Pulmonary artery endothelial cell (primary cell): ENCODE measurements at places on chromosomes 16 and 17. TPM values are rescaled to one million over a fixed set of nuclear protein-coding genes. Genes with fewer than 3 reads are reported as not detected.

DNA sequence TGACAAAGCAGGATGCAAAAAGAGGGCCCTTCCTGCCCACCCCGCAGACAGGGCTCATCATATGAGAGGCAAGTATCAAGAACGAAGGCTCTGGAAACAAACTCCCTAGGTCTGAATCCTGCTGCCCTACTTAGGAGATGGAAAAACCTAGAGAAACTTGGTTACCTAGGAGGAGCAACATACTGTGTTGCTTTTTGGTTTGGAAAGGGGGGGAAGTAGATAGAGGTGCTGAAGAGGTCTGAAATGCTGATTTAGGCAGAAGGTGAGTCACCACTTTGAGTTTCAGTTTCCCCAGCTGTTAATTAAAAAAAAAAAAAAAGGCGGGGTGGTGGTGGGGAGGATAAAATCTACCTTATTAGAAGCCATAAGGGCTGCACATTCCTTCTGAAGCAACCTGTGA is 1.5 kb downstream of the N4BP1 start:
- DNase-seq: no peak

GRCh38 chr16:84735849-84736586 is 36.2 kb downstream of the USP10 start:
- DNase-seq: no peak

- no peak for DNase-seq
These were observed 122.4 kb downstream of the LAT start for GRCh38 chr16:29107299-29107698.

DNA sequence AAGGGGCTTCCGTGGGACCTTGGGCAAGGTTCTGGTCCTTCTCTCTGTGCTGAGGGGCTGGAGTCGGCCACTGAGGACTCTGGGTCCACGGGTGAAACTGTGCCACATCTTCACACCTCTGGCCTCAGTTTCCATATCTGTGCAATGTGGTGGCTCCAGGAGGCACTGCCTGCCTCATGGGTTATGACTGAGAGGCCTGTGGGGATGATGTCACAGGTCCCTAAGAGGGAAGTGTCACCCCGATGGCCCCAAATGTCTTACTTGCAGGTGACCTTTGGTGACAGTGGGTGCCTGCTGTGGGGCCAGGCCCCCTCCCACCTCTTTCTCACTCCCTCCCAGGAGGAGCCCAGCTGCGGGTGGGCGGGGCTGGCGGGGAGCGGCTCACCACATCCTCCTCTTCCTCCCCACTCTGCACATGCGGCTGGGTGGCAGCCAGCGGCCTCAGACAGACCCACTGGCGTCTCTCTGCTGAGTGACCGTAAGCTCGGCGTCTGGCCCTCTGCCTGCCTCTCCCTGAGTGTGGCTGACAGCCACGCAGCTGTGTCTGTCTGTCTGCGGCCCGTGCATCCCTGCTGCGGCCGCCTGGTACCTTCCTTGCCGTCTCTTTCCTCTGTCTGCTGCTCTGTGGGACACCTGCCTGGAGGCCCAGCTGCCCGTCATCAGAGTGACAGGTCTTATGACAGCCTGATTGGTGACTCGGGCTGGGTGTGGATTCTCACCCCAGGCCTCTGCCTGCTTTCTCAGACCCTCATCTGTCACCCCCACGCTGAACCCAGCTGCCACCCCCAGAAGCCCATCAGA is at the start of gene IL21R:
TSS of gene IL21R (plus strand) at position 407 of the 801 bp plus-strand sequence. CDS start 27,898 bp downstream, outside the sequence.
- no peak for DNase-seq

GRCh38 chr16:57824888-57825287 is 22.6 kb upstream of the KIFC3 start:
- DNase-seq: no peak

DNA sequence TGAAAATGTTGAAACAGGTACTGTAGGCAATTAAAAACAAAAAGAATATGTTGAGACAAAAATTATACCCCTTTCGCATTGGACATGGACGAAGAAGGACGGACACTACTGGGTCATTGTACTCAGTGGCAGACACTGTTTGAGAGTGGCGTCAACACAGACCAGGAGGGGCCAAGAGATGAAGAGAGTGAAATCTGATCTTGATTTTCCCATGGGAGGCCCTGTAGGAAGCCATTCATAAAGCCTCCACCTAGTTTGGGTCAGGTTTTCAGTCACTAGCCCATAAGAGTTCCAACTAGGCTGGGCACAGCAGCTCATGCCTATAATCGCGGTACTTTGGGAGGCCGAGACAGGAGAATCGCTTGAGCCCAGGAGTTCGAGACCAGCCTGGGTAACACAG is 23.6 kb upstream of the SMURF2 start:
- no peak for DNase-seq

DNA sequence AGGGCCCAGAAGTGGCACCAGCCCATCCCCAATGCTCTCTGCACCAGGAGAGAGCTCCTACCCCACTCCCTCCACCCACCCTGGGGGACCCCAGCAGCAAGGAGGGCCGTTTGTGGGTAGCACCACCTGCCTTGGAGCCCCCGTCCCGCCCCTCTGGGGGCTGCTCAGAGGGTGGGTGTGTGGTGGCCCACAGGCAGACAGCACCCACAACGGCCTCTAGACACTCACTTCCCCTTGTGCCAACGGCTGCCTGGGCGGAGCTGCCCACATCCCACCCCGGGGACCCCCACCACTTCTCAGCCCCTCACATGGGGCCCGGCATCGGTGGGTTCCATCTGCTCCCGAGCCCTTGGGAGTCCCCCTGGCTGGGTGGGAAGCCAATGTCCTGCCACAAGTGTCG is 33.3 kb downstream of the BAHCC1 start:
- no peak for DNase-seq

GRCh38 chr17:74128456-74129211 is 74.8 kb upstream of the RPL38 start:
- no peak for DNase-seq

DNA sequence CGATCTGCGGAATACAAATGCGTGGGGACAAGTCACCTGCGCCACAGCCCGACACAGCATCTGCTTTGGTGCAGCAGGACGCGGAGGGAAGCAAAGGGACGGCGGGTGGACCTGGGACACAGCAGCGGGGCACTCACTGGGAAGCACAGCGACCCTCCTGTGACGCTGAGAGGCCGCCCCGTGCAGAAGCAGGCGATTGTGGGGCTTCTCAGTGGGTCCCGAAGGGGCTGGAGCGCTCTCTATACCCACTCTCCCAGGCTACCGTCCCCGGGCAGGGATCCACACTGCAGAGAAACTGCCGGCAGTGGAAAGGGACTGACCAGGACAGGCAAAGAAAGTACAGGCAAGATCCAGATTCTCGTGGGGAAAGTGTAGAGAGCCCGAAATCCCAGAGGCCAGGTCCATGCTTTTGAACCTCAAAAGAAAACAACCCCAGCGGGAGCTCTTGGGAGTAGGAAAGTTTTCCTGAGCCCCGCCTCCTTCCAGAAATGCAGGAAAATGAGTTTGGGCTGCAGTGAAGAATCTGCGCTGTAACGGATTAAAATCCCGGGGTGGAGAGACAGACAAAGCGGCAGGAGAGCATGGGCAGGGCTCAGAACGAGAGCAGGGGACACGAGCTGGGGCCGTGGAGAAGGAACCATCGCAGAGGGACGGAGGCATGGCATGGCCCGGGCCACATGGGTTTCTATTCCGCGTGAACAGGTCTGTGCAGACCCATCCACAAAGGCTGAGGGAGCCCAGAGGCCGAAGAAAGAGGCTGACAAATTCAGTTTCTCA is 12.7 kb downstream of the COX4I1 start:
- DNase-seq: no peak

GRCh38 chr16:20614186-20615141 is 38.3 kb upstream of the ACSM2B start:
- DNase-seq: no peak

SNN gene
- total RNA-seq: 16.9 and 30.1 TPM in 2 replicates

MYH10 gene
- total RNA-seq: 122 and 142 TPM in 2 replicates

CASKIN1 gene
- 0.04 and 0.26 TPM in 2 replicates for total RNA-seq

HLF gene
- total RNA-seq: 0.13 TPM in 1 of 2 replicates, not detected in the other
